ENCODE measurements at places on chromosomes 4 and X. TPM values are rescaled to one million over a fixed set of nuclear protein-coding genes. Genes with fewer than 3 reads are reported as not detected.

The CDKN2AIP gene
- 13.6 TPM for total RNA-seq

The EMCN gene
- under 0.01 TPM for total RNA-seq

The ANAPC10 gene
- total RNA-seq, result 22.2 TPM

The BTC gene
- 0.43 TPM for total RNA-seq

The DLG3 gene
- 16.7 TPM for total RNA-seq

The SPANXA2 gene
- 0.28 TPM for total RNA-seq

The RS1 gene
- not detected for total RNA-seq

The TCEAL7 gene
- 37.3 TPM for total RNA-seq

The TEX13D gene
- not detected for total RNA-seq

The FGFBP1 gene
- total RNA-seq, result not detected

The MAGEA2B gene
- not detected for total RNA-seq

The ANXA3 gene
- 17.1 TPM for total RNA-seq

The AGTR2 gene
- not detected for total RNA-seq

The DUSP21 gene
- not detected for total RNA-seq

The SLC49A3 gene
- total RNA-seq, result 2.7 TPM

The STAP1 gene
- total RNA-seq, result not detected

The NKX3-2 gene
- not detected for total RNA-seq

The CT45A6 gene
- not detected for total RNA-seq

The AFP gene
- total RNA-seq, result 0.55 TPM

The PRSS12 gene
- 34.1 TPM for total RNA-seq

The RPGR gene
- 4.6 TPM for total RNA-seq

The VCX gene
- total RNA-seq, result not detected

The UGT8 gene
- total RNA-seq, result not detected
